GM20000 (cell line): ENCODE measurements at places on chromosomes 7 and 10.
A peak's percentile ranks its signal among the peaks of the same experiment; 100 is the strongest.

DNA sequence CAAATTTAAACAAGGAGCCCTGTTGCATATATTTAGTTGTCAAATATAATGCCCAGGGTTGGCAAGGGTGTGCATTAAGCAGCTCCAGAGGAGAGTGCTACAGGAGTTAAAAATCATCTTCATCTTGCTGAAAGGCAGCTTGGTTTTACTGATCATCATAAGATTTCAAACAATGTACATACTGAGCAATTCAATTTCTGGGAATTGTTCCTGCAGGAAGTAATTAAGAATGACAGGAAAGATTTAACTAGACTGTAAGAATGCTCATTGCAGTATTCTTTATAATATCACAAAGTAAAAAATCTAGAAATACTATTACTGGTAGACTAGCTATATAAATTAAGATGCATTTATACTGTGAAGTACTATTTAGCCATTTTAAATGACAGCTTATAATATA is 153.6 kb downstream of the DYNC1I1 start:
- no peak for DNase-seq

DNA sequence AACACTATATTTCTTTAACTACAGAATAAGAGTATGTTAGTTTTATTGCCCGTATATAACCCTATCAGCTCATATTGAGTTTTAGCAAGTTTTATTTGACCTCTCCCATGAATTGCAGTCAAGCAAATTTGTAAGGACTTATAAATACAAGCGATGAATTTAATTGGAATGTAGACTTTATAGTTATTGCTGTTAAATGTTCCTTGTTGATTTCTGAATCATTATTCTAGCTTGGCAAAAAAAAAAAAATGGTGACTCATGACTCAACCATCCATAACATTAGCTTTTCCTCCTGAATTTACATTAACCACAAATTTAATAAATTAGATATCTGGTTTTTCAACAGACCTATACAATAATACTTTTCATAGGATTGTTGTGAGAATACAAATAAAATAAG is 334.0 kb upstream of the LRRTM3 start:
- DNase-seq = no peak

GRCh38 chr7:159105066-159105780 is 39.4 kb downstream of the VIPR2 start:
- DNase-seq = no peak

DNA sequence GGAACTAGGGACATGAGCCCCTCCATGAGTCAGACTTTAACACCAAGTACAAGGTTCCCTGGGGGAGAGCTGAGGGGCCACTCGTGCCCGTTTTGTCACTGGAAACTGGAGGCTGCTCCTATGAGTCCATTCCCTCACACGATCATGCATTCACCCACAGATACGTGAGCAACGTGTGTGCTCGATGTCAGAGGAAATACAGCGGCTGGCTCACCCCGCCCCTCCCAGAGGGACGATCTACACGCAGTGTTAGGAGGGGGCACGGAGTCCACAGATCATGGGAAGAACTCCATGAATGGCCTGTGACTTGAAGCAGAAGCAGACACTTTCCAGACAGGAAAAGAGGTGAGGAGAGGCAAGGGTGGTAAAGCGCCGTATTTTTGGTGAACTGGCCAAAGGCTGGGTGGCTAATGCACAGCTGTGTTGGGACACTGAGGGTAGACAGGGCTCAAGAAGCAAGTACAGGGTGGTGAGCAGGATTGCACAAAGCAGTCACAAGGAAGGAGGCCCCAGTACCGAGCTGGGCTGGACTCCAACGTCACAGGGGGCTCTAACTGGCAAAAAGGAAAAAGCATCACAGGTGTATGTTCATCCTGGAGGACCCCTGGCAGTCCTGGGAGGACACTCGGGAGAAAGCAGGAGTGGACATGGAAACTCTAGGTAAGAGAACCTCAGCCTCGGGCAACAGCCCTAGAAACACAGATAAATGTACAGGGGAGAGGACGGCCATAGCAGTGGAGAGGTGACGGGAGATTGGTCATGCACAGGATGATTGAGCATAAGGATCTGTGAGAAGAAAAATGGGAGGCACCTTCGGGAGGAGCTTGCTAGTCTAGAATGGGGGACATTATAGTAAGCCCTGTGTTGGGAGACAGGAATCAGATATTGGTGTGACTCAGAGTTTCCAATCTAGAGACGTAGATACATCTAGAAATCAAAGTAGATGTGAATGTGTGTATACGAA is 41.2 kb downstream of the TNS3 start:
- DNase-seq = no peak

DNA sequence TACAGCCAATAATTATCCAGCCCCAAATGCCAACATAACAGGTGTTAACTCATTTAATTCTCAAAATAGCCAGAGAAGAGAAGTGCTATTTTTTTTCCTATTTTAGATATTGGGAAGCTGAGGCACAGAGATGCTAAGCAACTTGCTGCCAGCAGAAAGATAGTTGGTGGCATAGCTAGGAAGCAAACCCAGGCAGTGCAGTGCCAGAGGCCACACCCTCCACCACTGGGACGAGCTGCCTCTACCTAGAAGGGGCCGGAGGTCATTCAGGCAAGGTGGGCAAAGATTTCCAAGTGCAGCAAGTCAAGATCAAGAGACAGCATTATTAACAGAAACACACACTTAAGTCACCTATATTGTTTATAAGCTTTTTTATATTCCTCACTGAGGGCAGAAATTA is 654.1 kb downstream of the INHBA start:
- no peak for DNase-seq

- no peak for DNase-seq
Observed at GRCh38 chr10:124748166-124748565, 4.0 kb upstream of the FAM53B start.

GRCh38 chr10:114384181-114384580 is 20.1 kb downstream of the AFAP1L2 start:
- DNase-seq = no peak

DNA sequence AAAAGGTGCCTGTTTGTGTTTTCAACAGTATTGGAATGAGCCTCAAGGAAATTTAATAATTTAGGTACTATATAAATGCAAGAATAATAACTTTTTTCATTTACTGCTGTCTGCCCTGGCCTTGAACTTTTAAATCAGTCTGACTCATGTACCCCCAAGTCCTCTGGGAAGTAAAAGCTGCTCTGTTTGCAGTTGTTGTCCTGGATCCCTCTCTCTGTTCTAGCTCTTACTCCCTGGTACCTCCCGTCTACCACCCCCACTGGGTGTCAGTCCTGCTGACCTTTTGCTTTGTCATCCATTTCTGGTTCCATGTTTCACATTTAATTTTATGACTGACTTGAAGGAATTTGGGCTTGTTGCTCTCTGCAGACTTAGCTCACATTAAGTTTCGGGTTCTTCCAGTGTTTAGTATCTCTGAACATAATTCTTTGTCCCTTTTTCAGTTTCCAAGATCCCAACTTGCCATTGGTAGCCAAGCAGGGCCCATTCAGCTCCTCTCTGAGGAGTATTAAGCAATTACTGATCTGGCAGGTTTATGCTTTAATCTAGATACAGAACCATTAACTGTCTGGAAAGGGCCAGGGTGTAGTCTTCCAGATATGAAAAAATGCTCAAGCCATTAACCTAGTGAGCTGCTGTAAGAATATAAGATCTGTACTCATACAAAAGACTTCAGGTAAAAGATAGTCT is 208.7 kb upstream of the FAM3C start:
- no peak for DNase-seq

- DNase-seq = peak; percentile 71
Observed at GRCh38 chr7:25894902-25895791, 256.9 kb upstream of the NFE2L3 start.

- DNase-seq = peak; percentile 79
Observed at GRCh38 chr7:5423976-5424748, 528 bp upstream of the TNRC18 start.

DNA sequence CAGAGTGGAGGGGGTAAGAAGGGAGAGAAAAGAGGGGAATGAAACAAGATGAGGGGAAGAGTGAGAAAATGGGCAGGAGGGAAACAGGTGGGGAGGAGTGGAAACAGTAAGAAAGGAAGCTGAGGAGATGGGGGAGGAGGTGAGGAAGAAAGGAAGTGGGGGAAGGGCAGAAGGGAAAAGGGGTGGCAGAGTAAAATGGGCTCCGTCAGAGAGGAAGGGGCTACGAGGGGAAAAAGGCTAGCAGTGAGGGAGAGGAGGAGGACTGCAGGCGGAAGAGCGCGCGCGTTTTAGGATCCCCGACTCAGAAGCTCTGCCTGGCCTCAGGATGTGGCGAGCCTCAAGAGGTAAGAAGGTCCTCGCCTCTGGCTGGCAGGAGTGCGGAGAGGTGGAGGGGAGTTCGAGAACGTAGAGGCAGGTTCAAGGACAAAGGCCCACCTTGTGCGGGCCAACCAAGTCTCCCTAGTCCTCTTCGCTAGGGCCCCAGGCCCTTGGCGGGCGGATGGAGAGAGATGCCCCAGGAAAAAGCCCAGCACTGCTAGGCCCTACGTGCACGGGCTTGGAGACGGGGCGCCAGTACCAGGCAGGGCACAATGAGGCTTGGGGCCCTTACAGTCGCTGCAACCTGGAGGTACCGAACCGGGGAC is 5.8 kb upstream of the NKX2-3 start:
- peak; percentile 11 for DNase-seq

GRCh38 chr10:19606968-19607367 is 209.3 kb upstream of the PLXDC2 start:
- DNase-seq = no peak

DNA sequence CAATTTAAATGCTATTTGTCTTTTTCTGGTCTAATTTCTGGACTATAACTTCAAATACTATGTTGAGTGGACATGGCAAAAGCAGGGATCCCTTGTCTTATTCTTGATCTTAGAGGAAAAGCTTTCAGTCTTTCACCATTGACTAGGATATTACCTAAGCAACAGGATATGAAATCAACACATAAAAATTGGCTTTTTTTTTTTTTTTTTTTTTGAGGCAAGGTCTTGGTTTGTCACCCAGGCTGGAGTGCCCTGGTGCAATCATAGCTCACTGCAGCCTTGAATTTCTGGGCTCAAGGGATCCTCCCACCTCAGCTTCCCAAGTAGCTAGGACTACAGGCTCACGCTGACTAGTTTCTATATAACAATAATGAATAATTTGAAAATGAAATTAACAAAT is 90.8 kb downstream of the JMJD1C start:
- no peak for DNase-seq

- DNase-seq = no peak
Observed at GRCh38 chr10:35040760-35041501, 49.2 kb downstream of the CUL2 start.

DNA sequence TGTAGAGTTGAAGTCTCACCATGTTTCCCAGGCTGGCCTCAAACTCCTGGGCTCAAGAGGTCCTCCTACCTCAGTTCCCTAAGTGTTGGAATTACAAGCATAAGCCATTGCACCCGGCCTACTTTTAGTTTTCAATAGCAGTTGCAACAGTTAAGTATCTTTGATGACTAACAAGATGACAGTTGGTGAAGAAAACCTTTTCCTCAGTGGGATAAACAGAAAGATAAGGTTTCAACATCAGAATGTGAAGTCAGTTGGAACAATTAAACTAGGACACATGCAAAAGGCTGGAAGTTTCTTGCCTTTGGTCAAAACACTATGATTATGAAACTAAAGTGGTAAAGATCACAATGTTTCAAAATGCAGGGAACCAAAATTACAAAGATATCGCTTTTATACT is 169.2 kb downstream of the ZNF438 start:
- no peak for DNase-seq

DNA sequence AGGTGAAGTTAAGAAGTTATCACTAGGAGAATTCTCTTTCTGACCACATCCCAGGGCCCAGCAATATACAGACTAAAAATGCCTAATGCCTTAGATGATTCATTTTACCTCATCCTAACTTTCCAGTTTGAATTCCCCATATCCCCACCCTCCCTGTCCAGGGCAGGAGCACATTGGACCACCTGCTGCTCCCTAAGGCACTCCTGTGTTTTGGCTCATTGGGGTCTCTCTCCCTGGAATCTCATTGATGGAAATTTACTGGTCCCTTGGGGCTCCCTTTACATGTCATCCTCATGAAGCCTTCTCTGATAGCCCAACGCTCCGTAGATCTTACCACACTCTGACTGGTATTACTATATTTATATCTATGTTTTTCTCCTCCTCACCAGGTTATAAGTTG is 2.7 kb downstream of the IL2RA start:
- no peak for DNase-seq

DNA sequence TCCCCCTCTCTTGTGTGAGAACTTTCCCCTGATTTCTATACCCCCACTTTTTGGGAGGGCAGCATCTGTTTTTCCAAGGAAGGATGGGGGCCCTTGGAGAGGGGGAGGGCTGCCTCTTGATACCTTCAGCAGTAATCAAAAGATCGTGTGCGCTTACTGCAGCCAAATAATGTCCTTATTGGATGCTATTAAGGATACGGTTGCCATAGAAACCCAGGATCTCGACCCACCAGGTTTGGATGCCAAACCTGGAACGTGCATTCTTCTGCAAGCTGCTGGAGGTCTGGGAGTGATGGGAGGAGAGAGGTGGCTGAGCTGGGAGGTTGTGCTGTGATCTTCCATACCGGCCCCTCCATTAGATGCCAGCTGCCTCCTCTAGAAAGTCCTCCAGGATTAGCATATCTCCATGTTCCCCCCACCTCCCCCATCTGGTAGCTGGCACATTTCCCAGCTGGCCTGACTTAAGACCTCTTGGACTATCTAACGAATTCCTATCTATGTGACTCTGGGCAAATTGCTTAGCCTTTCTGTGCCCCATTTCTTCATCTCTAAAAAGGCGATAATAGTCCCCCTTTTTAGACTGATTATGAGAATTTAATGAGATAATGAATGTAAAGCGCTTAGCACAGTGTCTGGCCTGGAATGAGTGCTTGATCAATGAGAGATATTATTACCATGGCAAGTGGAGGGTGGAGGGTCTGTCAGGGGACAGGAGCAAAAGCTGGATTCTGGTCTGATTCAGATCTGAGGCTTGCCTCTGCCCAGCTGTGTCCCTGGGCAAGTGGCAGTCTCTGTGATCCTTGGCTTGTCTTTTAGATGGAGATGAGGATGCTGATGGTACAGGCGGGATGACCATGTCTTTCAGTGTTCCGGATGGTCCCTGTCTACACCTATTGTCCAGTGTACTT is 78.5 kb upstream of the PCBD1 start:
- DNase-seq = no peak

DNA sequence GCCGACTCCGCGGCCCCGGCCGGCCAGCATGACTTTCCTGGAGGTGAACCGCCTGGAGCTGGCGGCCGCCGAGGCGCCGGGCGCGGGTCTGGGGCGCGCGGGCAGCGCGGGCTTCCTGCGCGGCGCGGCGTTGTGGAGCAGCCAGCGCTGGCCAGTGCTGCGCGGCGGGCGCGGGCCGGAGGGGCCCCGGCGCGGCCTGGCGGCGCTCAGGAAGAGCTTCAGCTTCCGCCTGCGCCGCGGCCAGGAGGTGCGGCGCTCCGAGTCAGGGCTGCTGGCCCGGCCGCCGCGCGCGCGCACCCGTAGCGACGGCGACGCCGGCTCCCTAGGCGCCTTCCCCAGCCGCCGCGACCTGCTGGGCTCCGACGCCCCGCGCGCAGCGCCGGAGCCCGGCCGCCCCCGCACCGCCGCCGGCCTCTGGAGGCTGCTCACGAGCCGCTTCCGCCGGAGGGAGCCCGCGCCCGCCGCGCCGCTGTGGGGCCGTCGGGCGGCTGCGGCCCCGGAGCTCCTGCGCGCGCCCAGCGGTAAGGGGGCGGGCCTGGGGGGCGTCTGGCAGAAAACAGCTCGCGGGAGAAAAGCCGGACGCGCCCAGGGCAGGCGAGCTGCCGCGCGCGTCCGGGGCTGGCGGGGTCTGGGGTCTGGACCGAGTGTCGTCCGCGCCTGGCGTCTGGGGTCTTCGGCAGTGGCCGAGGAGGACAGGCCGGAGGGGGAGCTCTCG is 29.0 kb downstream of the AGAP3 start:
- peak; percentile 81 for DNase-seq

- DNase-seq = no peak
Observed at GRCh38 chr7:105389088-105389650, 448 bp upstream of the SRPK2 start.

GRCh38 chr7:134589491-134589941 is 40.6 kb downstream of the AKR1B15 start:
- DNase-seq = no peak
